Foreskin melanocyte (primary cell): ENCODE measurements at places on chromosomes 12 and 14.

GRCh38 chr14:23601845-23602180 is 23.2 kb upstream of the JPH4 start:
- no peak for DNase-seq

- DNase-seq: no peak
These were observed 13.3 kb downstream of the STX2 start for GRCh38 chr12:130825771-130826150.

- peak; percentile 11 for DNase-seq
These were observed 400.9 kb downstream of the SNAPC1 start for GRCh38 chr14:62162998-62163589.

DNA sequence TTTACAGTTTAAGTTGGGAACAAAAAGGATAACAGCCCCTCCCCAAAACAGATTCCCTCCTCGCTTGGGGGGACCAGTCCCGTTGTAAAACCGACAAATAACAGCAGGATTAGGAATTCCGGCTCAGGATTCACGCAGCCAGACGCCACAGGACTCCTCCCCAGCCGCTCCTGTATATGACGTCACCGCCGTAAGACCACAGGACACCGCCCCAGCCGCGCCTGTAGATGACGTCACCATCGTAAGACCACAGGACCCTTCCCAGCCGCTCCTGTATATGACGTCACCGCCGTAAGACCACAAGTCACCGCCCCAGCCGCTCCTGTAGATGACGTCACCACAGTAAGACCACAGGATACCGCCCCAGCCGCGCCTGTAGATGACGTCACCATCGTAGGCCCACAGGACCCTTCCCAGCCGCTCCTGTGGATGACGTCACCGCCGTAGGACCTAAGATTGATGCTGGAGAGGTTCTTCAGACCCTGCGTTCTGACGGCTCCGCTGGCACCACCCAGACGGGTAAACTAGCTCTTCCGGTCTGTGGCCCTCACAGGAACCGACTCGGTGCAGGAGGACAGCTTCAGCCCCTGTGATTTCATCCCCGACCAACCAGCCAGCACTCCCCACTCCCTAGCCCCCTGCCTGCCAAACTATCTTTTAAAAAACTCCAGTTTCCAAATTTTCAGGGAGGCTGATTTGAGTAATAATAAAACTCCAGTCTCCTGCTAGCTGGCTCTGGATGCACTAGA is 43.9 kb upstream of the FBRSL1 start:
- DNase-seq: no peak

DNA sequence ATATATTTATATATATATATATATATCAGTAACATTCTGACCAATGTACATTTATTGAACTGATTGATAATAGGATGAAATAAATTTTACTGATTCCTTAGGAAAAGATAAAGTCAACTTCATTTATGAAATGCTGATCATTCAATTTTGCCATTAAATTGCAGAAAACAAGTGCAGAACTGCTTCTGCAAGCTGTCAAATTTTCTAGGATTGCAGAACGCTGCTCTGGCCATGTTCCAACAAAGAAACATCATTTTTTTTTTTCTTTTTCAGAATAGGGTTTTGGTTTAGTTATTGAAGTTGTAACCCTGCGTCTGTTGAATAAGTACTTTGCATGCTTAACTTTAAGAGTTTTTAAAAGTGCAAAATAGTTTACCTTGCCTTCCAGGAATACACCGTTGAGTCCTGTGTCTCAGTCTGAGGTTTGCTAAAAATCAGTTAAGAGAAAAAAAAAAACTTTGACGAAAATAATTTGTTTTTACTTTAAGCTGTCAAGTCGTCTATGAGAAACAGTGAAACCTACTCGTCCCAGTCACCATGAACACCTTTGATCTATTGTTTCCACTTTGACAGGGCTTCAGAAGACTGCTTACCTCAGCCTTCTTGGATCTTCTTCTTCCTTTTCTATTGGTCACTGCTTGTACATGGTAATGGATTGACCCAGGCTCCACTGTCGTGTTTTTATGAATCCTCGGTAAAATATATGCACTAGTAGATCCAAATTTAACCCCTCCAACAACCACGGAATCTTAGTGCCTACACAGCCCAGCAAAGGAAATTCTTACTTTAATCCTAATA is at the start of gene KERA:
Gene KERA, minus strand, starts transcription at position 657 of the 798 bp plus-strand sequence. CDS start 1,743 bp downstream, outside the sequence.
- DNase-seq: no peak

GRCh38 chr12:44389038-44389437 is 487.1 kb downstream of the NELL2 start:
- DNase-seq: no peak

DNA sequence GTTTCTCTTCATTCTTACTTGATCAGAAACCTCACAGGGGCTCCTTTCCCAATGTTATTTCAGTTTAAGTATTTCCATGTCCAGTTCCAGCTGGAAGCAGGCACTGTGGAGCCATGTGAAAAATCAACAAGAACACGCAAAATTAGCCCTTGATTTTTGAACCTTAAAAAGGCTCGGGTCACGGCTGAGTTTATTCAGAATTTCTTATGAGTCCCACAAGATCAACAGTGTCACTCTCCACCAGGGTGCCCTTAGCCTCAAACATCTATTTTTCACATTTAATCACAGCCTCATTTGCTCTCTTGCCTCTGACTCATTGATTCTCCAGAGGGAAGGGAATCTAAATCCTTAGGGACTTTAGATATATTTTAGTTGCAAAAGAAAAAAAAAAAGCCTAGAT is 157.7 kb upstream of the AVPR1A start:
- DNase-seq: no peak

GRCh38 chr12:67456431-67456901 is 187.3 kb downstream of the CAND1 start:
- DNase-seq: no peak

DNA sequence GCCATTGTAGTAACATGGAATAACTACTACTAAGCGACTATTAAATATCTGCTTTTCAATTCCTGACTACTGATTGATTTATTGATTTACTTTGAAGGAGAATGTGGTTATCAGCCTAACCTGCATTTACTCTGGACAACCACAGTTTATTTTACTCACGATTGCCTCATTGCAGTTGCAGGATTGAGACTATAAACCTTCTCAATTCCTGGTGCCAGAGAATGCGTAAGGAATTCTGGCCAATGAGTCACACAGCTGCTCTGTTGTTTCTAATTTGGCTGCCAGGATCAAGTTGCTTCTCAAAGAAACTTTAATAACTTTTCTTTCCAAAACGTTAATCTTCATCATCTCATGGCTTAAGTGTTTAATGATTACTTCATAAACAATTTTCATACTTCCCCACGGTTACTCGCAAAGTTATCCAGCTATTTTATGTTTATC is 13.1 kb upstream of the TMTC1 start:
- peak; percentile 36 for DNase-seq

GRCh38 chr14:92225731-92226130 is 97.2 kb upstream of the SLC24A4 start:
- DNase-seq: no peak

DNA sequence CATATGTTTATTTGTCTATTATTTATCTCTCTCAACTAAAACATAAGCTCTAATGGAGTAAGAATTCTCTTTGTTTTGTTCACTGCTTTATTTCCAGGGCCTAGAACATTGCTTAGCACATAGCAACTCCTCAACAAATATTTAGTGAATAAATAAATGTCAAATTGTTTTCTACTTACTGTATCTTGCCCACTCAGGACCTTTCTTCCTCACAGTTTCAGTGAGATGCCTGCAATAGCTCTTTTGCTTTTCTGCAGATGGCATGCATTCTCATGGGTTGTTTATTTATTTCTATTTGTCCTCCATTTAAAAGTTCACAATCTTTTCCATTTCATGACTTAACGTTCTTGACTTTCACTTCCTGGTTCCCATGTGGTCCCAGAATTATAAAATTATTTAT is 94.9 kb upstream of the TTC7B start:
- no peak for DNase-seq

DNA sequence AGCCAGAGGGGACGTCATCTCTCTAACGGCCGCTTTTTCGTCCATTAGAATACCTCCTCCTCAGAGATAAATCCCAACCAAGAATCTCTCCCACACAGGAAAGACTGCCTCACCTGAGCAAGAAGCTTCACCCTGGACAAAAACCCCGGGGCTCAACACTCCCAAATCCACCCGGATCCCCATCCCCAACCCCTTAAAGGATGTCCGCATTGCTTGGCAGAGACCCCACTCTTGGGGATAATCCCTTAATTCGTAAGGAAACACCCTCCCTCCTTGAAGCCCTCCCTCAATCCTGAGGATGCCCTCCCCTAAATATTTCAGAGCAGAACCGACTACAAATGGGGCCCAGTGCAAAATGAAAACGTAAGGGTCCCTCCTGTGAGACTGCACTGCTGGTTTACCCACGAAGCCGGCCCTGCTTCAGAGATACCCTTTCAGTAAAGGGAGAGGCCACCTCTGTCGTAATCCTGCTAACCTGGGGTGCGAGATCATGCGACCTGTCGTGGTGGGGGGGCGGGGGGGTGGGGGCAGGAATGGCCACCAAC is 655 bp upstream of the DYNLL1 start:
- DNase-seq: no peak

DNA sequence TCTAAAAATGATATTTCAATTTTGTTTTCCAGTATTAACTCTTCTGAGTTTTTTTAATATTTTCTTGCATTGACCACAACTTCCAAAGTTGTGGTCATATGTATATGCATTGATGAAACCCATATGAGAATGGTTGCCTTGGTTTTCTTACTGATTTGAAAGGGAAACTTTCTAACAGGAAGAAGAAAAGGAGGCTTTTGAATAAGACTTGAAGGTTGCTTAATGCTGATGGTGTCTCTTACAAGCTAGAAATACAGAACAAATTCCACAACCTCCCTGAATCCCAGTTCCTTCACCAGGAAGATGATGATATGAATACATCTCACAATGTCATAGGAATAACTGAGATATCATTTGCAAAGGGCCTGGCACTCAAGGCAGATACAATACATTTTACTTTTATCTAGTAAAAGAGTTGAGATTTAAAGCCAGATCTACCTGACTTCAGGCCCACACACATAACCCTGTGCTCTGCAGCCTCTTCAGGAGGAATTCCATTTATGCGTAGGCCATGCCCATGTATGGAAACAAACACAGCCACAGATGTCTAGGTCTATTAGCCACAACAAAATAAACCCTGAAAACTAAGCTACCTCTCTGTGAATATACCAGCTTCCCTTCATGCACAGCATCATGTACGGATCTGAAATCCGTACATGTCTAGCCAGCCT is 165.4 kb upstream of the PLEKHG7 start:
- no peak for DNase-seq

- DNase-seq: no peak
These were observed 62.3 kb upstream of the TMPO start for GRCh38 chr12:98453070-98453469.

GRCh38 chr12:14314801-14315200 is 50.7 kb upstream of the ATF7IP start:
- no peak for DNase-seq

GRCh38 chr14:26598081-26598671 is 343 bp upstream of the NOVA1 start:
- DNase-seq: no peak

DNA sequence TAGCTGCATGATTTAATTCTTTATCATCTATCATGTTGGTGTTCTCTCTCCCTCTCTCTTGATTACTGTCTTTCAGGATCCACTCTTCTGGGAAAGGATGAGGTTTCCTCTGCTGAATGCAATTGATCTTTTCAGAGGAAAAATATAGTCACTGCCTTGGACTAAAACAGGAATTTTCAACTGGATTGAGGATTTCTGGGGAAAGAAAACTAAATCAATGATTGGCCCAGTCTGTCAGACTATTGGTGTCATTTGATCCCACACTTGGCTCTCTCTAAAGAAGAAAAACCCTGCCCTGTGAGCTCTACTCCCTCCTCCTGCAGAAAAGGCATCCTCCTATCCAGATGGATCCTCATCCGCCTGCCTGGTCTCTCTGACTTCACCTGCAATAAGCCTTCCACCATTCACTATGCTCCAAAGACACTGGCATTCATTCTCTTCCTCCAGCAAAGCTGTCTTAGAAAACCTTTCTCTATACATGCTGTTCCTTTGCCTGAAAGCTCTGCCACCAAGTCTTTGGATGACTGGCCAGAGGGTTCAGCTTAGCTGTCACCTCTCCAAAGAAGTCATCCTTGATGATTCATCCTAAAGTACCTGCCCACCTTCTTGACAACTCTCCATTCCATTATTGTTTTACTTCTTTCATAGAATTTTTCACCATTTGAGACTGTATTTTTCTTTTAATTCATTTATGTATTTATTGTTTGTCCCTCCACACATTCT is 127.7 kb upstream of the CAND1 start:
- DNase-seq: no peak

- no peak for DNase-seq
These were observed 37.0 kb upstream of the CMKLR1 start for GRCh38 chr12:108375986-108376663.

GRCh38 chr12:45666396-45666795 is 63.1 kb upstream of the ARID2 start:
- DNase-seq: no peak

- DNase-seq: no peak
These were observed 13.9 kb downstream of the ARPC3 start for GRCh38 chr12:110436231-110436630.

GRCh38 chr12:113116875-113117274 is 18.7 kb downstream of the RASAL1 start:
- DNase-seq: no peak

DNA sequence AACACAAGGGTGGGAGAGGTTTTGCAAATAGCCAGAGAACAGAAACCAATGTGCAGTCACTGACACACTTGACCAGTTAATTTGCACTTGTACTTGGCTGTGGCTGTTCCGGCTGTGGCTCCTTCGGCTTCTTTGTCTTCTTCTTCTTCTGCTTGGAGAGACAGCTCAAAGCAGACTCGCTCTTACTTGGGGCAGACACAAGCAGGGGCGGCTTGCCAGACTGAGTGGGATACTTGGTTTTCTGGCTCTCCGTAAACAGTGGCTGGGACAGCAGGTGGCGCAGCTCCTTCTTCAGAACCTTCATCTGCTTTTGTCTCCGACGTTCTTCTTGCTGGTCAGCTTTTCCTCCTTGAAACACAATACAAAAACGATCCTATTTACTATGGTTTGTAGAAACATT is 25.0 kb downstream of the OTUB2 start:
- no peak for DNase-seq

DNA sequence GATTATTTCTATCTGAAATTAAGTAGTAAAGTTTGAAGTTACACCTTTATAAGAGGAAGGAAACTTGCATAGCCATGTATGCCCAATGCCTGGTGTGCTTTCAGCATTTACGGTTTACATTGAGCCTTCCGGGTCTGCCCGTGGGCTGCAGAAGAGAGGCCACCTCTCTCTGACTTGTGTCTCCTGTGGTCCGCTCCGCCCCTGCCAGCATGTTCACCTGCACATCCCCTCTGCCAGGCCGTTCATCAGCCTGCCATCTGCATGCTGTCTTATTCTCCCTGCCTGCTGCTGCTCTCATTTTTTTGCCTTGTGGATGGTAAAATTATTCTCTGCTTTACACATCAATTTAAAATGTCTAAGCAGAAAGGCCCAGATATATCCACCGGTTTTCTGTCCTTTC is 41.5 kb upstream of the DYNC1H1 start:
- no peak for DNase-seq

- DNase-seq: no peak
These were observed 439.3 kb upstream of the PRICKLE1 start for GRCh38 chr12:43028826-43029225.

GRCh38 chr14:24058260-24058950 is 6.6 kb downstream of the CARMIL3 start:
- DNase-seq: peak; percentile 49

- no peak for DNase-seq
These were observed 236.9 kb upstream of the SFSWAP start for GRCh38 chr12:131473741-131474709.

GRCh38 chr14:64221391-64222003 is 72.7 kb downstream of the ESR2 start:
- DNase-seq: no peak

- no peak for DNase-seq
These were observed 80.7 kb downstream of the NTF3 start for GRCh38 chr12:5512601-5512970.

- no peak for DNase-seq
These were observed 114.3 kb upstream of the PDZRN4 start for GRCh38 chr12:41073633-41074472.
